ENCODE measurements at places on chromosomes 2 and 18.

GRCh38 chr2:112692495-112692911 is 28.3 kb upstream of the NT5DC4 start:
- DNase-seq, result peak; percentile 48

GRCh38 chr2:225056330-225057073 is 14.2 kb upstream of the DOCK10 start:
- no peak for DNase-seq

GRCh38 chr2:127640082-127641072 is 5.6 kb upstream of the GPR17 start:
- DNase-seq, result no peak

DNA sequence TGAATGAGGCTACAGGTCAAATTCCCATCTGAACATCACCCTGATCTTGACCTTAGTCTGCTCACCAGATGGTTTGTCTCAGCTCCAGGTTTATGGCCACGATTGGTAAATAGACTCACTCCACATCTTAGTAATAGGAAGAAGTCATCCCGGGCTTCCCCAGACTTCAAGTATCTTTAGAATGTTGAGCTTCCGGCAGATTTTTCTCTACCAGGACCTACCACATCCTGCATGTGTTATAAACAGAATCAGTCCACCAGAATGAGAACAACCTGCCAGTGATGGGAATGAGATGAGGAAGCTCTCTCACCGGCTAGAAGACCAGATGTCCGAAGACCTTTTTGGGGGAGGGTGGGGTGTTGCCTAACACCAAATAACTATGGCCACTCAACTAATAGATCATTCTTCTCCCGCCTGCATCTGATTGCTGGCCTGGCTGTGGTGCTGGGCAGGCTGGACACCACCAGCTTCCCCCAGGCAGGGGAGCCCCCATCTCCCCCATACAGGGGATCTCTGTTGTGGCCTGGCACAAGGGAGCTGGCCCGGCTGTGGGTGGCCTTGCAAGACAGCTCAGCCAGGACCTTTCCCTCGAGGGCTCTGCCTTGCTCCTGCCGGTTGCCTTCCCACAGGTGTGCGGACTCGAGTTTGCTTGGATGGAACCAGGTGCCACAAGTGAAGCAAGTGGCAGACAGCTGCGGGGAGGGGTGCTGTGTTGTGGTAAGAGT is 88.5 kb downstream of the SH3RF3 start:
- DNase-seq, result no peak

GRCh38 chr2:240640939-240641338 is 15.7 kb downstream of the GPR35 start:
- no peak for DNase-seq

DNA sequence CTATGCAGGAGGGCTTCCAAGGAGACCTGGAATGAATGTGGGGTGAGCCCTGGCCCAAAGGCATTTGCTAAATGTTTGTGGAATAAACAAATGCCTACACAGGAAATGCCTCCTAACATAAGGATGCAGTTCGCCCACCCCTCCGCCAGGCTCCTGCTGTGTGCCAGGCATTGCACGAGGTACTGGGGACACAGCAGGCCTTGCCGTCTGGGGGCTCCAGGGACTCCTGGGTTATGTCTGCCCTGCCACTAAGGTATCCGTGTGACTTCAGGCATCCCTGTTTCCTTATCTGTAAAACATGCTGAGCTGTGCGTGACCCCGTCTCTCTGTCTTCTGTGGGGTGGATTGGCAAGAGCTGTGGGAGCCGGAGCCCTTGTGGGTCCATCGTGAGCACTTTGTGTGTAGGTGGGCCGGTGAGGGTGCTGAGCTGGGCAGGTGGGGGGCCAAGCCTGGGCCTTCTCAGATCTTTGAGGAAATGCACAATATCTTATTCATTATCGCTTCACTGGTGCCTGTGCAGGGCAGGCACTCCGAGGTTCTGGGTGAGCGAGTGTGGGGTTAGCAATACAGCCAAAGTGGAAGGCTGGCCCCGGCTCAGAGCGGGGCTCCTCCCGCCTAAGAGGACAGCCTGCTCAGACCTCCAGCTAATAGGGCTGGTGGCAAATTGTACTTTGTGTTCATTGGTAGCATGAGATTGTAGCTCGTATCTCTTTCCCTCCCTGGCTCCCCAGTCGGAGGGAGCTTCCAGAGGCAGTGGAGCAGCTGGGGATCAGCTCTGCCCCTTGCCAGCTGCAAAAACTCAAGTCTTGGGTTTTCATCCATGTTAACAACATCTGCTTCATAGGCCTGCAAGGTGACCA is 126.8 kb downstream of the GLI2 start:
- DNase-seq, result no peak

GRCh38 chr18:59385191-59385590 is 26.1 kb upstream of the LMAN1 start:
- no peak for DNase-seq

- no peak for DNase-seq
Observed at GRCh38 chr18:48942086-48942485, 8.7 kb downstream of the SMAD7 start.

- DNase-seq, result no peak
Observed at GRCh38 chr18:568731-569130, 11.4 kb upstream of the CETN1 start.

DNA sequence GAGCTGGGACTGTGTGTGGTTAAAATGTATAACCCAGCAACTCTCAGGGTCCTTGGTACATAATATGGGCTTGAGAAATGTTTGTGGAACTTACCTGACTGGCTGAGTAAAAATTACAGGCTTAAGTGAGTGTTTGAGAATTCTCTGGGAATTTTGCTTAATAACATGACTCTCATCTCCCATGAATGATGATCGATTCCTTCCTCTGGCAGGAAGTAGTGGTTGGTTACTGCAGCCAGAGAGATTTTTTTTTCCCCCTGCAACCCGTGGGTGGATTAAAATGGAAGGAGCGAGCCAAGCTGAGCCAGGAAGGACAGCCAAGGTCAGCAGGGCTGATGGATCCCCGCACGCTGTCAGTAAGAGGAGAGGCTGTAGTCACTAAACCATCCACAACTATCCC is 40.6 kb upstream of the RFX8 start:
- DNase-seq, result no peak

DNA sequence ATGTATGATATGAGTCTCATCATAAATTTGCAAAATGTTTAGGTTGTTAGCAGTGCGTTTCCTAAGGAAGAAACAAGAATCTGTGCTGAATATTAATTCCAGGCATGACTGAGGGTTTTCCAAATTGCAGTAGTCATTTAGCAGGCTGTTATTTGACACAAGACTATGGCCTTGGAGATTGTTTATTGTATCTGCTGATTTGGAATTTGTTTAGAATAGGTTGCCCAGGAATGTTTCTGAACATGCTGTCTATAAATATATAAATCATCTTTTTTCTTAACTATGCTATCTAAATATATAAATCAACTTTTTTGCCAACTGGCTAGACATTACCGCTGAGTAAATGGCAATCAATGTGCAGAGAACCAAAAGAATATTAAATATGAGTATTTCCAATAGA is 90.9 kb downstream of the DOK6 start:
- no peak for DNase-seq

- DNase-seq, result no peak
Observed at GRCh38 chr2:49248506-49248905, 94.2 kb upstream of the FSHR start.

- no peak for DNase-seq
Observed at GRCh38 chr2:166282154-166282553, 93.6 kb downstream of the SCN9A start.

DNA sequence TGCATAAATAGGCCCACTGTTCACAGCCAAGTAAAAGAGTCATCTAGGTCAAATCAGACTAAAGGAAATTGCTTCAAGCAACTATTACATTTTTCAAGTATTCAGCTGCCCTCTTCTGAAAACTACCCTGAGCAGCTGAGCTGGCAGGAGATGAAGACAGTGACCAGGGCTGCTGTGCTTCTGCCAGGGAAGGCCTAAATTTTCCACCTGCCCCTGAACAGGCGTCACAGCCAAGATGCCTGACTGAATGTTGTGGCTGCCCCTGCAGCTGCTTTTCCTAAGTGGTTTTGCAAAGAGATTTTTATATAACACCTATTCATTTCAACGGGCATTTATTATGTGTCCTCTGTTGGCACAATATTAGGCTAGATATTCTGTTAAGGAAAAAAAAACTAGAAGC is 96.7 kb upstream of the RPE start:
- DNase-seq, result no peak

GRCh38 chr2:239714116-239714515 is 311.0 kb downstream of the NDUFA10 start:
- DNase-seq, result no peak

DNA sequence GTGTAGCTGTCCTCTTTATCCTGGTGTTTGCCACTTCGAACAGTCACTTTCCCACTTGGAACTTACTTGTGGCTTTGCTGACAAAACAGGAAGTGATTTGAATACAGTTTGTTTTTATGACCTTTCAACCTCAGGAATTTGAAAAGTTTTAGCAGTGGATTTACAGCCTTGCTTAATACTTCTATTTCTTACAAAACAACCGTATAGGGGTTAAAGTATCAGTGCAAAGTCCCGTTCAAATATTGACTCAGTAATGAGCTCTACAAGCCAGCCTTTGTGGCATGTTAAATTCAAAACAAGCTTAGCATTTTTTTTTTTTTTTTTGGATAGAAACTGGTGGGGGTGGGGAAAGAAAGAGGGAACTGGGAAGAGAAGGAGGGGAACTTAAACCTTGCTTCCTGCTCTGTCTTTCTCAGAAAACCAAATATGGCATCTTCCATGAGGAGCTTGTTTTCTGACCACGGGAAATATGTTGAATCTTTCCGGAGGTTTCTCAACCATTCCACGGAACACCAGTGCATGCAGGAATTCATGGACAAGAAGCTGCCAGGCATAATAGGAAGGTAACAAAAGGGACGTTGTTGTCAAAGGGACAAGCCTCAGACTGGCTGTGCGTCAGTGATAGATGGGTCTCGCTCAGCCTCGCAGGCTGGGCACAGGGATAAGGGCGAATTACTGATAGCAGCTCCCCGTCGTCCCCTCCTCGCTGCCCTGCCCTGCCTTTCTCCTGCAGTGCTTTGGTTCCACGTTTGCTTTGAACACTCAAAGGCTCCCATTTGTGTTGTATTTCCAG is at the start of gene HNMT:
HNMT (plus strand) TSS at position 408 of the 793 bp plus-strand sequence; CDS start at position 427, 19 bp downstream.
- no peak for DNase-seq

DNA sequence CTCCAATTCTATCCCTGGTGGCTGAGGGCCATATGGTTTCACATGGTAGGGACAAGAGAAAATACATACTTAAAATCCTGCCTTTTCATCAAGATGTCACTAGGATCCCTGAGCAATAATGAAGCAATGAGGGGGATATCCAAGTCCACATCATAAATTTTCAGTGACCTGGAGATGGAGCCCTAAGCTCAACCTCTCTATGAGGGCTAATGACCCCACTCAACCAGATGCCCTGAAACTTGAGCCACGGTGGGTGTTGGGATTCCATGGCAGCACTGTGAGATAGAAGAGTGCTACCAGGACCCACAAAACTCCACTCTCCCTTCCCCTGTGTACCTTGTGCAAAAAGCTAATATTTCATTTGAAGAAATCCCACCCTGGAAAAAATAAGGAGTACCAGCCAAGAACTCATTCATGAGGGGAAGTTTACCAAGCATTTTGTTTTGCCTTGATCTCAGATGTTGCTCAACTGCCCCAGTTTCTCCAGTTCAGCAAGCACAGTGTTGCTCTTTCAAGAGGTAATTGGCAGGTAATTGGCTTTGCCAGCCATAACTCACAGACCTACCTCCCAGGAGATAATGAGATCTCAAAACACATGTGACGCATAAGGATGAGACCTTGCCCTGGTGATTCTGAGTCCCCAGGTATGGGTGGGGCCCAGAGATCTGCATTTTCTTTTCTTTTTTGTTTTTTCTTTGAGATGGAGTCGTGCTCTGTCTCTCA is 51.0 kb upstream of the TTC39C start:
- DNase-seq, result no peak

DNA sequence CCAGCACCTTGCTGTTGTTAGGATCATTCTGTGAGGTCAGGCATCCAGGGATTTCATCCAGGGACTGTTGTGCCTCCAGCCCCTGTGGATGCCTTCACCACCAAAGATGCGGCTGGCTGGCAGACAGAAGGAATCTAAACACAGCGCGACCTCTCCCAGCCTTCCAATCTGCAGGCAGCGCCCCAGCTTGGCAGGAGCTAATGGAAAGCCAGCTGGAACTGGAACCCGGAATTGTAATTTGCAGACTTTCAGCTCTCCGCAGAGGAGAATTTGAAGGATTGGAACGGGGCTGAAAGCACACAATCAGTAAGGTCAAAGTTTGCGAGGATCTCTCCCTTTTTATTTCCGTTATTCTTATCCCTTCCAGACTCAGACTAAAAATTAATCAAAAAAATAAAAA is 127.8 kb downstream of the TRIB2 start:
- no peak for DNase-seq

DNA sequence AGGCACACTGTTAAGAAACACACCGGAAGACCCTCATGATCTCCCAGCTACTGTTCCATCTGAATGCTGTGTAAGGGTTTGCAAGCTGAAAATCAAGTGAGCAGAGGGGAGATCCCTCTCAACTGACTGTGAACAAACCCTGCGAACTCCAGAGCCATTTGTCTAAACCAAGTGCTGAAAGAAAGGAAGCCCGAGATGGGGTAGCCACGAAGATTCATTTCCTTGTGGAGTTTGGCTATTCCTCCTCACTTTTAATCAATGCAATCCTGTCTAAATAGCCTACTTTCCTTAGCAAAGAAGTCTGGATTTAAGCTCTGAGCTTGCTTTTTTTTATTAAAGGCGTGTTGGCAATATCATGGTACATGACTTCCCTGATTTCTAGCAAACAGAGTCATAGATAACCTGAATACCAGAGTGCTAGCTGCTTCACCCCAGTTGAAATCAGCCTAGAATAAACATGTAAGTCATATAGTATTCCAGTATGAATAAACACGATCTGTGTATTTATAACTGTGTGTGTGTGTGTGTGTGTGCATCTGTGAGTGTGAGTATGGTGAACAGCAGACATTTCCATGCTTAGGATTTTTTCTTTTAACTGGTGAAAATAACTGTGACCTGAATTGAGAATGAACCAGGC is 365.2 kb downstream of the ZNF521 start:
- no peak for DNase-seq

- no peak for DNase-seq
Observed at GRCh38 chr2:241282555-241282954, 32.9 kb downstream of the HDLBP start.

DNA sequence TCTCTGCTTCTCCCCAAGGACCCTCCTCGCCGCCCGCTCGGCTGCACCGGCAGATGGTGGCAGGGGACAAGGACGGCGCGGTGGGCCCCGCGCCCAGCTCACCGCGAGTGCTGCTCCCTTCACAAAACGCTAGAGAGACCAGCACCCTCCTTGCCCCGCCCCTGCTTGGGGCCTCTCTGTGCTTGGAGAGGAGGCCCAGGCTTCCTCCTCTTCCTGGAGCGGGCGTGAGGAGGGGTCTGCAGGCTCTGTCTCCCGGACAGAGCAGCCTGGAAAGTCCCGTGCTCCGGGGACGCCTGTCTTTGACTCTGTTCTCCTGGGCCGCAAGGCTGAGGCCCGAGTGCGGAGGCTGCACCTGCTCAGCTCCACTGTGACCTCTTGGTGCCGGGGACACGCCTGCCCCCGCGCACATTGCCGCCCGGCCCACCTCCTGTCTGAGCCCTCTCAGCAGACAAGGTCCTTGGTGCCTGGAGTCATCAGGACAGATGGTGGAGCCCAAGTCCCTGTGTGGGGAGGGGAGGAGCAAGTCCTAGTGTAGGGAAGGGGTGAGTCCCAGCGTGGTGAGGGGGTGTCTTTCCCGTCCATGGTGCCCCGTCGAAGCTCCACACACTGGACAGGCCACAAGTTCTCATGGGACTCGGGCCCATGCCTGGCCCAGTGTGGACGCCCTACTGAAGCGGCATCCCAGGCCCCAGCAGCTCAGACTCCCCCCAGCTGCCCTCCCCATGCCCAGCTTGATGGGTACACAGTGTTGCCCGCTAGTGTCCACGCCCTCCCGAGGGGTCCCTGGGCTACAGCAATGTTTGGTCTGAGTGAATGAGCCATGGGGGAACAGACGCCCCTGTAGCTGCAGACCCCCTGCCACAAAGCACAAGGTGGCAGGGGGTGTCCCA is 33.8 kb downstream of the RTP5 start:
- no peak for DNase-seq

Measured in T-helper 2 cell (primary cell).